GM23338 (cell line): ENCODE measurements at places on chromosomes 7 and 10. TPM values are rescaled to one million over a fixed set of nuclear protein-coding genes. Genes with fewer than 3 reads are reported as not detected.

- DNase-seq: no peak
Observed at GRCh38 chr10:1366811-1367425, 310.7 kb downstream of the WDR37 start.

SCRN1 gene
- 60.5 and 66.7 TPM in 2 replicates for total RNA-seq

PRRT4 gene
- 0.56 and 1.0 TPM in 2 replicates for total RNA-seq

- no peak for DNase-seq
Observed at GRCh38 chr10:63241841-63242281, 108.7 kb downstream of the NRBF2 start.

LRRC18 gene
- total RNA-seq: not detected in 2 replicates

DNA sequence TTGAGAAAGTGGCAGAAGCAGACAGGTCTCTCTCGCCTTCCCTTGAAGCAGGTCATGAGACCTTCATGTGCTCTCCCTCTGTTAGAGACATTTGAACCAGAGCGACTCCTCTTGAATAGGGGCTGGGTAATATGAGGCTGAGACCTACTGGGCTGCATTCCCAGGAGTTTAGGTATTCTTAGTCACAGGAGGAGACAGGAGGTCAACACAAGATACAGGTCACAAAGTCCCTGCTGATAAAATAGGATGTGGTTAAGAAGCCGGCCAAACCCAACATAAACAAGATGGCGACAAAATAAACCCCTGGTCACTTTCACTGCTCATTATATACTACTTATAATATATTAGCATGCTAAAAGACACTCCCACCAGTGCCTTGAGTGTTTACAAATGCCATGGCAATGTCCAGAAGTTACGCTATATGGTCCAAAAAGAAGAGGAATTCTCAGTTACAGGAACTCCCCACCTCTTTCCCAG, 43.5 kb upstream of the MSRB2 start:
- DNase-seq: no peak

DNA sequence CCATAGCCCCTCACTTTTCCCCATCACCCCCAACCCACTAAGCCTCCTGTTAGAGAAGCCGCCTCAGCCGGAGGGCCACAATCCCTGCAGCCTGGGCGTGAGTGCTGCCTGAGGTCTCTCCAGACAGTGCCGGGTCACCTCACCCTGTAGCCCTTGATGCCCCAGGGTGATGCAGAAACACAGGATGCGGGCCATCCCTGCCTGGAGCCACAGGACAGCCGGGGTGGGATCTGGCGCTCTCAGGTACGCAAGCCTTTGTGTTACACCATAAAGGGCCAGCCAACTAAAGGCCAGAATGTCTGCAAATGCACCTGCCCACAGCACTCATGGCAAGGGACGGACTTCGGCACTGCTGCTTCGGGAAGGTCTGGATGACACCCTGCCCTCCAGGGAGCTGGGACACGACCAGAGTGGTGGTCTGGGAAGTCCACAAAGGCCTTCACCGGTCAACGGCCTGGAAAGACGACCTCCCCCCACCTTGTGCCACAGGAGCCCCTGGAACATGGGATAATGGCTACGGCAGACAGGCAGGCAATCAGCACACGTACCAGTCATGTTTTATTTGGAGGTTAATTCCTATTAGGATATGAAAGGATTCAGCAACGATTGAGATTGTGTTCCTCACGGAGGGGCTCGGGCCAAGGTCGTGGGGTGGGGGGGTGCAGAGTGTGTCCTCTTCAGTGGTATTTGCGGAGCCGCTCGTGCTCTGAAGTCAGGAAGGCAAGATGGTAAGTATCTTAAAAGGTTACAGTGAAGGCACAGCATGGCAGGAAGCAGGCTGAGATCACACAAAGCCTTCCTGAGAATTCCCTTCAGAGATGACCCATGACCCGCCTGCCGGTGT, 8.1 kb downstream of the ATP5MF start:
- no peak for DNase-seq

LRMDA gene
- total RNA-seq: 0.90 TPM in 1 of 2 replicates, not detected in the other

DNA sequence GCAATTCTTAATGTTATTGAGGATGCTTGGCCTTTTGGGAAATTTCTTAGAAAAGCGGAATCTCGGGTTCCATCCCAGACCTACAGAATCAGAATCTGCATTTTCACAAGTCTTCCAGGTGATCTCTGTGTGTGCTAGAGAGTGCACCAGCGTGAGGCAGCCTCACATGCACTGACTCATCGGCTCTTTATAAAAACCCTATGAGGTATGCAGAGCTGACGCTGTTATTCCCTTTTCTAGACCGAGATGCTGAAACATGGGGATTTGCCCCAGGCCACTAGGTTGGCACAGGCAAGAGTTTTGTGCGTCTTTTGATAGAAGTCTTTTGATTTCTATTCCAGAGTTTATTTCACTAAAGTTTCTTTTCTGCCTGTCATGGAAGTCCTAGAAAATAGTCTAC, 61.2 kb downstream of the CDCA7L start:
- DNase-seq: no peak

- DNase-seq: no peak
Observed at GRCh38 chr10:125125951-125126735, 34.2 kb downstream of the CTBP2 start.

- DNase-seq: no peak
Observed at GRCh38 chr7:32500922-32501341, 5.6 kb downstream of the AVL9 start.

DNA sequence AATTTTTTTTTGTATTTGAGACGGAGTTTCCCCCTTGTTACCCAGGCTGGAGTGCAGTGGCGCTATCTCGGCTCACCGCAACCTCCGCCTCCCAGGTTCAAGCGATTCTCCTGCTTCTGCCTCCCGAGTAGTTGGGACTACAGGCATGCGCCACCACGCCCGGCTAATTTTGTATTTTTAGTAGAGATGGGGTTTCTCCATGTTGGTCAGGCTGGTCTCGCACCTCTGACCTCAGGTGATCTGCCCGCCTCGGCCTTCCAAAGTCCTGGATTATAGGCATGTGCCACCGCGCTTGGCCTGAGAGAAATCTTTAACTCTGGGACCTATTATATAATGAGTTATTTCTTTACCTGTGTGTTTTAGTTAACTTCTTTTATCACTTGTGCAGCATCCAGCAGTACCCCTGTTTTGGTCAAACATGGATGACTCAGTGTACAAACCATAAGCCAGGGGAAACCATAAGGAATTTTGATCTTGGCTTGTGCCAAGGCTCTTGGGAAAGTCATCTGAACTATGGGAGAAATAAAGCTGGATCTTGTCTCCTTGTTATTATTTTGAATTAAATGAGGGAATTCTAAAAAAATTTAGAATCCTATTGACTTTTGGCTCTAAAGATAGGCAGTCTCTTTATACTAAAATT, 23.6 kb upstream of the ZRANB1 start:
- no peak for DNase-seq

TRIL gene
- total RNA-seq: 4.5 and 5.1 TPM in 2 replicates

GRCh38 chr10:91771907-91772306, 26.3 kb upstream of the TNKS2 start:
- no peak for DNase-seq

FAM241B gene
- 6.7 and 8.7 TPM in 2 replicates for total RNA-seq

SUN3 gene
- 0.52 TPM in 1 of 2 replicates, not detected in the other for total RNA-seq

DNA sequence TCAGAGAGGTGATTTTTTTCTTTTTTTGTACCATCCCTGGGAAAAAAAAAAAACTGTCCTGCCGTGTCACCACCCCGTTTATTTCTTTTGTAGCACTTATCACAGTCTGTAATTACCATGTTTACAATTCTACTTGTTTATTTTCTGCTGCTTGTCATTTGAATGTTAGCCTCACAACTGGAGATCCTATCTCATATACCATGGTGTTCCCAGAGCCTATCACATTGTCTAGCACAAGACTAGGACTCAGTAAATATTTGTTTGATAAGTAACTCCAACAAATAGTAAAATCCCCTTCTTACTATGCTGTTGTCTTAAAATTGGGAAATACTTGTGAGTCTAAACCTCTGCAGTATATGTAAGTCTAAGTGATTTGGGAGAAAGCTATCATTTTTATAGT, 36.0 kb downstream of the MKLN1 start:
- no peak for DNase-seq

GRCh38 chr7:129401967-129402860, 32.0 kb upstream of the STRIP2 start:
- no peak for DNase-seq

CYP2C9 gene
- not detected in 2 replicates for total RNA-seq

GRCh38 chr7:82109288-82109687, 334.3 kb downstream of the CACNA2D1 start:
- DNase-seq: no peak

GRCh38 chr7:55484241-55484640, 88.1 kb downstream of the VOPP1 start:
- DNase-seq: no peak

GRCh38 chr10:114925587-114926586, 12.1 kb upstream of the TRUB1 start:
- DNase-seq: no peak

DNA sequence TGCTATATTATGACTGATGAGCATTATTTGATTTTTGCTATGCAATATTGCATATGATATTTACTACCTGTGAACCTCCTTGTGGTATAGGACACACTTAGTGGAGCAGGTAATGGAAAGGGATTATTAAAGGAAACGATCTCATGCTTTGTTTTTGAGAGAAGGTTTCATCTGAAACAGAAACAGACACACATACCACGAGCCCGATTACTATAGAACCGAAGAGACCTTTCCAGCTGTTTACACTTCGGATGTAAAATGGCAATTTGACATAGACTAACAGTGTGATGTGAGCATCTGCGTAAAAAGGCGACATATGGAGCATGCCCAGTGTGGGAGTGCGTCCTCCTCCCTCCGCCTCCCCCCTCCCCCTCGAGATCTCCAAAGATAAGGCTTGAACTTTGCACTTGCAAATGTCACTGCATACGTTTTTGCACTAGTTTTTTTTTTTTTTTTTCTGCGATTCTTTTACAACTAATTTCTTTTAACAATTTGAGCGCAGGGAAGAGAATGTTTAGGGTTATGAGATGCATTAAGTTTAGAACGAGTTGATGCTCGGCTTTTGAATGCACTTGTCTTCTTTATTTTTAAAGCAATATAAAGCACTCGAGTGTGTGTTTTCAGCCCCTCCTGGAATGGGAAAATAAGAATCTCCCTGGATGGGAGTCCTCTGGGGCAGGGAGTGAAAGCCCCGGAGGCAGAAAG, 251.0 kb downstream of the NSUN6 start:
- peak; percentile 49 for DNase-seq

INA gene
- total RNA-seq: 25.1 and 26.1 TPM in 2 replicates

GRCh38 chr10:119775529-119775928, 49.7 kb downstream of the INPP5F start:
- DNase-seq: no peak

GRCh38 chr7:102044641-102044983, 227.2 kb downstream of the CUX1 start:
- no peak for DNase-seq

GRCh38 chr7:23491502-23491901, 21.2 kb upstream of the IGF2BP3 start:
- no peak for DNase-seq

BPGM gene
- 16.8 and 16.9 TPM in 2 replicates for total RNA-seq

GRCh38 chr10:11243425-11244222, 226.0 kb downstream of the CELF2 start:
- DNase-seq: no peak

PDK4 gene
- 0.12 TPM in 1 of 2 replicates, not detected in the other for total RNA-seq

DNA sequence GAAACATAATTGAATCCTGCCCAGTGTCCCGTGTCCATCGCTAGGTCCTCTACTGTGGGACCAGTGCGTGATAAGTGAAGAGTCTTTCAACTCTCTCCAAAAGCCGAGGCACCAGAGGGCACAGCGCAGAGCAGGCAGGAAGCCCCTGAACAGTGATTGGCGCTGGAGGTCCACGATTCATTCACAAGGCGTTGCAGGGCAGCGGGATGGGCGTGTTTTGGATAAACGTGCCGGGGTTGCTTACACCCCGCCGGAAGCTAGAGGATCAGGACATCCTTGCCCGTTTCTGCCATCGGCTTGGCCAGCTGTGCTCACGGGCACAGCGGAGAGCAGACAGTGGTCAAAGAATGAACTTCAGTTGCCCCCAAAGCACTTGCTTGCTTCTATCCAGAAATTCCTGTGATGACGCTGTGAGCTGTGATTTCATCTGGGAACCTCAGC, 86.0 kb upstream of the PFKP start:
- no peak for DNase-seq

DNA sequence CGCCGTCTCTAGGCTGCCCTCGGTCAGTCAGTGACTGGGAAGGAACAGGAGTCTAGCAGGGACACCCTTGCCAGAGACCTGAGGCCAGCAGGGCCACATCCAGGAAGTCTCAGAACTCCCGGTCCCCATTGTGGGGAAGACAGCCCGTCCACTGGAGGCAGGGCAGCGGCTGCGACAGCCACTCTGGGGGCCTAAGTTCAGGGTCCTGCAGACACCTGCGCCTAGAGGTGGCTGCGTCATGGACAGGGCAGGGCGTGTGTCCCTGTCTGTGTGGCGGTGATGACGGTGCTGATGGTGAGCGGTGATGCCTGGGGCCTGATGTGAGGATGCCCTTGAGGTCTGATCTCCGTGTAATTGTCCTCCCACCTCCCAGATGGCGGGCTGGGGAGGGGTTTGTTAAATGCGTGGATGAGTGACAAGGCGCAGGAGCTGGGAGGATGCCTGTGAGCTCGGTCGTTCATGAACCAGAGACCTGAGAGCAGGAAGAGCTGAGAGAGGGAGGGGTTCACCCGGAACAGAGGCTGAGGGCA, 537.9 kb upstream of the FOXK1 start:
- no peak for DNase-seq

OLAH gene
- total RNA-seq: not detected in 2 replicates

CUBN gene
- total RNA-seq: 0.23 and 1.8 TPM in 2 replicates

DNA sequence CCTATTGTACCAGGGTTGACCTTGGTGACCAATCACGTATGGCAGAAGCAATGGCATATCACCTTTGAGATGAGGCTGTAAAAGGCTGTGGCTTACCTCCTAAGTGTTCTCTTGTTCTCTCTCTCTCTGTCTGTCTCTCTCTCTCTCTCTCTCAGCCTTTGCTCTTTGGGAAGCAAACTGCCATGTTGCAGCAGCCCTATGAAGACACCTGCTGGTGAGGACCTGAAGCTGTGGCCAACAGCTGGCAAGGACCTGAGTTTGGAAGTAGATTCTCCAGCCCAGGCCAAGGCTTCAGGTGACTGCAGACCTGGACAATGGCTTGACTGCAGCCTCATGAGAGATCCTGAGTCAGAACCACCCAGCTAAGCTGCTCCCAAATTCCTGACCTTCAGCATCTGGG, 161.4 kb downstream of the GPAM start:
- DNase-seq: peak; percentile 5

- DNase-seq: no peak
Observed at GRCh38 chr10:78614267-78614666, 454.5 kb upstream of the ZMIZ1 start.

SPDYE5 gene
- not detected in 2 replicates for total RNA-seq

GRCh38 chr7:11341285-11341944, 367.7 kb downstream of the PHF14 start:
- DNase-seq: peak; percentile 54

GRCh38 chr10:13536674-13537366, 8.0 kb upstream of the BEND7 start:
- DNase-seq: peak; percentile 94

GRCh38 chr7:64951250-64951848, 39.5 kb downstream of the ZNF117 start:
- peak; percentile 75 for DNase-seq
